Stimulated activated CD8-positive, alpha-beta memory T cell treated with anti-CD3 and anti-CD28 coated beads, Interleukin-7, amount 100 ng/mL, for 1 hour (primary cell): ENCODE measurements at places on chromosomes 12 and 14.

DNA sequence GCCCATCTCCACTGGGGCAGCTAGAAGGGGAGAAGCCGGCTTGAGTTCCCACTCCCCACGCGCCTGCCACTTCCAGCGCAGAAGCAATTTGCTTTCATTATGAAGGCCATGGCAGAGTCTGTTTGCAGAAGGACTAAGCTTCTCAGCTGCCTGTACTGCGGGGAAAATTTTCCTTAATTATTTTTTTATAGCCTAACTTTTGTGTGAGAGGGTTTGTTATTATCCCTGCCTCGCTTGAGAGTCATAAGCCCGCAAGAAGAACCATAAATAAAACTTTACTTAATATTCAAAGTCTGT, 56.0 kb upstream of the DLK1 start:
- no peak for DNase-seq

GRCh38 chr14:105049753-105050550, 15.3 kb downstream of the GPR132 start:
- no peak for DNase-seq

DNA sequence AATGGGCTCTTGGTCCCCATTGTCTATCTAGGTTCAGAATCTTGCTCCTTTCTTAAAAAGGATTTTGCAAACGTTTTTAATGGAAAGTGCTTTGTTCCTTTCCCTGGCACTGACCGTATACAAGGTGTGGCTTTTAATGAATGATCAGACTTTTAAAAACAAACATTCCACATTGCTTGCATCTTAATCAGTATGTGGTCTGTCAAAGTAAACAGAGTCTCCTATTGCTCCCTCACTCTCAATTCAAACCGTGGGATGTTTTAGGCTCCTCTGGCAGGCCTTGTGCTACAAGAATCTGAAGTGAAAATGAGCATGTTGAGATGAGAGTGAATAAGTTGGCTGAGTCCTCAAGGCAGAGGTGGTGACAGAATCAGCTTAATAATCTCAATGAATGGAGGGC, 107.0 kb downstream of the VRK1 start:
- no peak for DNase-seq

DNA sequence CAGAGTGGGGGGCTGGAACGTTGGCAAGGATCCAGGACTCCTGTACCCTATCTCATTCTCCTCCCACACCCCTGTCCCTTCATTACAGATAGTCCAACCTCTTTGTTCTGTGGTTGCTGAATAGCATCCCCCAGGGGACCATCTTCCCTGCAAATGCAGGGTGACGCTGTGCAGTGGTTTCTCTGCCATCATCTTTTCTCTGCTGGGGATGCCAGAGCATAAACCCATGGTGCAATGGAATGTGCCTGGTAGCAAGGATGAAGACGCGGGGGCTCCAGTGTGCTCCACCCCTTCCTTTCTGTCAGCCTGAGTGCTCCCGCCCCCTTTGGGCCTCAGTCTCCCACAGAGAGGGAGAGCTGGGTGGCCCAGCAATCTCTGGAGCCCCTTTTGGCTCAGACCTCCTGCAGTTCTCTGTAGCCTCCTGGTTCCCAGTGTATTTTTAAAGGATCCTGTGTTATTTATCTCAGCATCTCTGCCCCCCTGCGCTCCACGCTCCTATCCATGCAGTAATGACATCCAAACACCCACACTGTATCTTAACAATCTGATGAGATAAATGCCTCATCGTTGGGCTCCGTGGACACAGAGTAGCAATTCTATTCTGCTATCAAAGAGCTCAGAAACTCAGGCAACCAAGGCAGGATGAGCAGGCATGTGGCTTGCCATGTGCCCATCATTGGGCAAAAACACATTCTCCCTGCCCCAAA, 212.8 kb downstream of the CACNA1C start:
- DNase-seq, result no peak

DNA sequence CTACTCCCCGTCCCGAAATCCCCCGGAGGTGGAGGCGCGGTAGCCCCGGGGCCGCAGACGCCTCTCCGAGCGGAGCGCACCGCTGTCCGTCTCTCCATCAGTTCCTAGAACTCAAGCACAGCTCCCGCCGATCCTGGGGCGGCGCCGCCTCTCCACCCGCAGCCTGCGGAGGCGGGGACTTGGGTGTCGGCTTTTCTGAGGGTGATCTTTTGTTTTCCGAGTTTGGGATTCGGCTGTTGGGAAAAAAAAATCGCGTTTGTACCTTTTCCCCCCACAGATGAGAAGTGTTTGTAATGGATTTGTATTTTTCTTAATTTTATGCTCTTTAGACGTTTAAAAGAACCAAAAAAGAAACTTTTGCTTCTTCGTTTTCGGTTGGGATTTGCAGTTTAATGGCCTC, 26.6 kb downstream of the LRCOL1 start:
- no peak for DNase-seq
